A549 treated with Hydrocortisone at 1 μM for 4 hours (cell line): ENCODE measurements at places on chromosomes 4 and X. TPM values are rescaled to one million over a fixed set of nuclear protein-coding genes. Genes with fewer than 3 reads are reported as not detected.

Gene PAGE5
- not detected in 5 replicates for total RNA-seq

Gene POU3F4
- not detected in 5 replicates for total RNA-seq

Gene ANKRD37
- total RNA-seq, result 2.2 to 4.0 TPM (median 3.2 TPM) in 5 replicates

Gene H2BW2
- not detected in 5 replicates for total RNA-seq

Gene PAGE2B
- total RNA-seq, result not detected in 5 replicates

Gene ARMCX2
- total RNA-seq, result 0.05 to 0.16 TPM (median 0.07 TPM) in 4 of 5 replicates, not detected in the other

Gene CAPN6
- total RNA-seq, result not detected in 5 replicates

Gene MGARP
- 0.48 to 0.95 TPM (median 0.83 TPM) in 5 replicates for total RNA-seq

Gene FREM3
- not detected in 5 replicates for total RNA-seq

Gene CD38
- 11.0 to 15.4 TPM (median 13.4 TPM) in 5 replicates for total RNA-seq

Gene AADAT
- total RNA-seq, result 7.4 to 8.7 TPM (median 8.4 TPM) in 5 replicates

Gene ZNF280C
- total RNA-seq, result 2.4 to 3.8 TPM (median 2.8 TPM) in 5 replicates
